ENCODE measurements at places on chromosomes 4 and X. TPM values are rescaled to one million over a fixed set of nuclear protein-coding genes. Genes with fewer than 3 reads are reported as not detected.

Gene F8A3
- 1.8 TPM for polyA plus RNA-seq

Gene FRAS1
- polyA plus RNA-seq = 1.6 TPM

Gene TAB3
- polyA plus RNA-seq = 13.2 TPM

Gene CYBB
- 0.67 TPM for polyA plus RNA-seq

Gene SMIM14
- polyA plus RNA-seq = 18.9 TPM

Gene HNRNPDL
- 163 TPM for polyA plus RNA-seq

Gene ALPK1
- polyA plus RNA-seq = 4.2 TPM

Gene CD38
- 1.2 TPM for polyA plus RNA-seq

Gene PRR32
- not detected for polyA plus RNA-seq

Gene SMIM10
- polyA plus RNA-seq = 1.8 TPM

Gene SLITRK4
- 0.02 TPM for polyA plus RNA-seq

Gene ARHGEF6
- polyA plus RNA-seq = 0.90 TPM

Gene FRMD7
- not detected for polyA plus RNA-seq

Gene F11
- polyA plus RNA-seq = not detected

Measured in esophagus (tissue), 2 donors.